ENCODE measurements at places on chromosomes 1 and 21.
A peak's percentile ranks its signal among the peaks of the same experiment; 100 is the strongest.

- no peak for DNase-seq
Measured at GRCh38 chr1:172154551-172154950, 265.9 kb upstream of the C1orf105 start.

- peak; percentile 61 for DNase-seq
Measured at GRCh38 chr1:117683571-117684285, 77.9 kb downstream of the TENT5C start.

GRCh38 chr1:172627702-172628101 lies 31.2 kb upstream of the FASLG start:
- DNase-seq = no peak

DNA sequence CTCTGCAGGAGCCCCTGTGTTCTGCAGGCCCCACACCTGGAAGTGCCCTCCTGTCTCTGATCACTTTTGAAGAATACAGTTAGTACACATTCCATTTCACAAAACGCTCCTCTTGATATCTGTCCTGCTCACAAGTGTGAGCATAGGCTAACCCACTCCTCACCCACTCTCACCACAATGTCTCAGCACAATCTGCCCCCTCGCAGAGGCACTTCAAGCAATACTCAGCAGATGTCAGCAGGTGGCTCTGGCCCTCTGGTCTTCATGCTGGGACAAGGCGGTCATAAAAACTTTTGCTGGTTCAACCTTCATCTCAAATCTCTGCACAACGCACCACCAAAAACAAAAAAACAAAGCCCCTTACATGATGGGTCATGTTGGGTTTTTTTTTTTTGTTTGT lies 671.2 kb downstream of the MATN1 start:
- DNase-seq = no peak

GRCh38 chr1:12372180-12372579 lies 142.3 kb downstream of the VPS13D start:
- no peak for DNase-seq

- no peak for DNase-seq
Measured at GRCh38 chr1:241142493-241142892, 214.5 kb downstream of the RGS7 start.

DNA sequence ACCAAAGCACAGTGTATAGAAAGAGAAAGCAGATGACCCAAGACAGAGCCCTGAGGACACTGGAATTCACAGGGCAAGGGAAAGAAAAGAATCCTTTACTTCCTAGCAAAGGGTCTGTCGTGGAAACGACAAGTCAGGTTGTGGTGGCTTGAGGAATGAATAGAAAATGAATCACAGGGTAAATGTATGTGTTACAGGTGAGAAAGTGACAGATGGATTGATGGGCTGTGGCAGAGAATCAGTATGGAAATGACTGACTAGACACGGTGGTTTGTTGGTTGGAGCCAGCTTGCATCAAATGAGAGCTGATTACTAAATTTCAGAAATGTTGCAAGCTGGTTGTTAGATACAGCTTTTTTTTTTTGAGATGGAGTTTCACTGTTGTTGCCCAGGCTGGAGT lies 46.9 kb downstream of the PTP4A2 start:
- DNase-seq = no peak

DNA sequence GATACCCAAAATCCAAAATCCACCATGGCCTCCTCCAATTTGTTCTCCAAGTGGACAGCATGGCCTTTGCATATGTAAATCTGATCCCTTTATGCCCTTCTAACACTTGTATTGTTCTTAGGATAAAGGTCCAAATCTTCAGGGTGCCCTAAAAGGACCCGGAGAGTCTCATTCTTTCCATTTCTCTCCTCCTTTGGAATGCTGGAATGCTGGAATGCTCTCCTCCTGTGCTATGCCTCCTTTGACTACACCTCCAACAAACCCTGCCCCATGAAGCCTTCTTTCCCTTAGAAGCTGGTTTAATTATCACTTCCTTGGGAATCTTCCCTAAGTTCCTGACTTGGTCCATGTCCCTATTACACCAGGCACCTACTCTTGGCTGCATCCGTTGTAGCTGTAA lies 484.8 kb upstream of the RUNX1 start:
- no peak for DNase-seq
